ENCODE measurements at places on chromosomes 16 and 17.

DNA sequence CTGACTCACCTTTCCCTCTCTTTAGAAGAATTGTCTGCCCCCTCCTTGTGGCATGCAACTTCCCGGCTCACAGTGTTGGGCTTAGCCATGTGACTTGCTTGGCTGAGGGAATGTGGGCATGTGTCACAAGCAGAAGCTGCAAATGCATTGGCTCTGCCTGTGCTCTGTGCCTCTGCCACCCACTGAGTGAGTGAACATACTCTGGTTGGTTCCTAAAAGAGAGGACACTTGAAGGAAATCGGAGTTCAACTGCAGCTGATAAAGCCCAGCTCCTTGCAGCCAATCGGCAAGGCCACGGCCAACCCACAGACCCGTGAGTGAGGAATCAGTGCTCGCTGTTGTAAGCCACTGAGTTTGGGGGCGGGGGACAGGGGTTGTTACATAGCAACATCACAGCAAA, 10.9 kb upstream of the GINS2 start:
- peak; percentile 76 for DNase-seq

- peak; percentile 56 for DNase-seq
Measured at GRCh38 chr17:8029121-8029520, 9.7 kb upstream of the ALOX15B start.

DNA sequence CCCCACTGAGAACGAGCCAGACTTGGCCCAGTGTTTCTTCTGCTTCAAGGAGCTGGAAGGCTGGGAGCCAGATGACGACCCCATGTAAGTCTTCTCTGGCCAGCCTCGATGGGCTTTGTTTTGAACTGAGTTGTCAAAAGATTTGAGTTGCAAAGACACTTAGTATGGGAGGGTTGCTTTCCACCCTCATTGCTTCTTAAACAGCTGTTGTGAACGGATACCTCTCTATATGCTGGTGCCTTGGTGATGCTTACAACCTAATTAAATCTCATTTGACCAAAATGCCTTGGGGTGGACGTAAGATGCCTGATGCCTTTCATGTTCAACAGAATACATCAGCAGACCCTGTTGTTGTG, 631 bp downstream of the BIRC5 start:
- DNase-seq, result no peak

DNA sequence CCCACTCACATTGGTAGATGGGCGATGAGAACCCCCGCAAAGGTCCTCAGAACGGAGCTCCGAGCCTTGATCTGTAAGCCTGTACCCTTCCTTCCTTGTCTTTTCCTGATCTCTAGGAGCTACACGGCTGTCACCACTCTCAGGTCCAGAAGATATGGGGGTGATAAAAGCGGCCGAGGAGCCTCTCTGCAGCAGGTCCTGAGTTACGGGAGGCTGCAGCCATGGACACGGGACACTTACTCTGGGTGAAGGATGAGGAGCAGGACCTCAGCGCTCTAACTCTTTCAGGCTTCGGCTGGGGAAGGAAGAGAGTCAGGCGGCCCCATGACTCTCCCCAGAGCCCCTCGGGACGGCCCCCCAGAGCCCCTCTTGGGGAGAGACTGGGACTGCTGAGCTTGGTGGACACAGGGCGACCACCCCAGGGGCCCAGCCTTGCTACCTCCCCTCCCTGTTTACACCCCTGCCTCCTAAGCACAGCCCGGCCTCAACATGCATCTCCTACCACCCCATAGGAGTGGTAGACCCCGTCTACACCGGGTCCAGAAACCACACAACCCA, 74.4 kb downstream of the SDK2 start:
- DNase-seq, result no peak

DNA sequence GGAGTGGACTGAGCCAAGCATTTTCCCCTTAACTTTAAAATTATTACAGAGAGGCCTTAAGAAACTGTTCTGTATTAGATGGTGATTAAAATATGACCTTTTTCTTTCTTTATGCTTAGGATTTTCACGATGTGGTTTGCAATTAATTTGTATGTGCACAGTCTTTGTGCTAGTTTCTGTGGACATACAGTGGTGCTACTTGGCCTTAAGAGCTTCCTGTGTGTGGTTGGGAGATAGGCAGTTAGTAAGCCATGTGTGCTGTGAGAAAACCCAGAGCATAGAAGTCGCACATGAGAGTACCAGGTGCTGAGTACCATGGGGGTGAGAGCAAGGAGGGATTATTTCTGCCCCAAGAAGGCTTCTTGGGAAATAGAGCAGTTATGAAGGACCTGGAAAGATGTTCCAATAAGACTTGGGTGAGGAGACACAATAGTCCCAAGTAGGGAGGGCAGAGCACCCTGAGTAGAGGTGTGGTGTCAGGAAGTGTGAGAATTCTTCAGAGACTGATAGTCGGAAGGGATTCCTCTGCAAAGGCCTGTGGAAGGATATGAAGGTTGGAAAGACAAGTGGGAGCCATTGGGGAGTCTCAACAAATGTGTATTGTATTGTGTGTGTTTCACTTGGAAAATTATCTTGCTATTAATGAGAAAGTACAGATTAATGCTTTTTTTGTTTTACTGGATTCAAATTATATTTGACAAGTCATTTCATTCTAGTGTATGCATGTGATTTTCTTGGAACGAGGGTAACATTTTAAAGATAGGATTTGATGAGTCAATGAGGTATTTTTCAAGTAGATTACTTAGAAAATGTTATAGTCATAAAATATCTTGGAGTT, 239.9 kb downstream of the PRKCA start:
- DNase-seq, result no peak

GRCh38 chr16:55489119-55489955, 10.3 kb downstream of the MMP2 start:
- DNase-seq, result no peak

Measured in AG08396 (cell line).